ENCODE measurements at places on chromosomes 6 and 20.

DNA sequence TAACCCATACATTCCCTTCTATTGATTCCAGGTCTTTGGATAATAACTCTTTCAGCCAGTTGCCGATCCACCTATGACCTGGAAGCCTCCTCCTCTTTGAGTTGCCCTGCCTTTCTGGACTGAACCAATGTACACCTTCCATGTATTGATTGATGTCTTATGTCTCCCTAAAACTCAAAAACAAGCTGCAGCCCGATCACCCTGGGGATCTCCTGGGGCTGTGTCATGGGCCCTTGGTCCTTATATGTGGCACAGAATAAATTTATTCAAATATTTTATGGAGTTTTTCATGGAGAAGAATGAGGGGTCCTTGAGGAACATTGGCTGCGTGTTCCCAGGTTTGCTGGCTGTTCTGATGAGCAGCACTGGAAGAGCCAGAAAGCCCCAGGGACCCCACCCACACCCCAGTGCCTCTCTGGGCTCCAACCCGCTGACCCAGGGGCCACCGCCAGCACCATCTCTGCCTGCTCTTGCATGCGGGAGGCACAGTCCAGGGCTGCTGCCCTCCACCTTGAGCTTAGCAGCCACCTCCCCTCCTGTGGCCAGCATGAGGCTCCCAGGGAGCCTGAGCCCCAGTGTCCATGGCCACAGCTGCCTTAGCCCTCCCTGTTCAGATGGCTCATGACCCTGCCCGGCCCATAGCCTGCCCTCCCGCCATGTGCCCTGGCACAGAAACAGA, 36.5 kb upstream of the CST7 start:
- no peak for DNase-seq

GRCh38 chr6:22091424-22091948, 205.3 kb downstream of the PRL start:
- DNase-seq, result no peak

DNA sequence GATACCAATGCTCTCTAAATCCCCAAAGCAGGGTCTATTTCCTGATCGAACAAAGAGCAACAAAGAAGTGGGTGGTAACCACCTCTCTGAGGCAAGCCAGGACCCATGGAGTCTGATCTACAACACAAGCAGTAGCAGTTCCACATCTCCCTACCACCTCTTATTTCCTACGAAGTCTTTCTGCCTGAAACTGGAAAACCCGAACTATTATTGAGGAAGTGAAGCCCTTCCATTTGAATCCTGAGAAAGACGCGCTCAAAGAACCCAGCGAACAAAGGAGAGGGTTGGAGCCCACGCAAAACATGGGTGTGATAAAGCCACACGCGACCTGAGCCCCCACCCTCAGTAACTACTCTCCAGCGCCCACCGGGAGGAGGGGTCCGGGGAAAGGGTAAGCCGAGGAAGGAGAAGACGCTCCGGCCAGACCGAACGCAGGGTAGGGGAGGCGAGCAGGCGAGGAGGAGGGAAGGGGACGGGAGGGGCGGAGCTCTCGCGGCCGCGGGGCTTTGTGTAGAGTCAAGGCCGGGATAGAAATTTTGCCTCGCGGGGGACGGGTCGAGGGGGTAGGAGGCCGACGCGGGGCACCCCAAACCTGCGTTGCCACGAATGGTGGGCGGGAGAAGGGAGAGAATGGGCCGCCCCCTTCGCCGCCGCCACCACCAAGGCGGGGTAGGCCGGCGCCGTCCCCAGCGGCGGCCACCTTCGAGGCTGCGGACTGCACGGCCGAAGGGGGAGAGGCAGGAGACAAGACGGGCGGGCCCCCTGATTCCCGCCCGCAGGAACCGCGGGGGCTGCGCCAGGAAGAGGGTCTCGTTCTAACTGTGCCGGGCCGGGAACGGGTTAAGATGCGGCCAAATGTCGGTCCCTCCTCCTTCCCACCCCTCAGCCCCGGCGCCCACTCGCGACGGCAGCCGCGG, 802 bp downstream of the HDAC2 start:
- DNase-seq, result peak; percentile 27

DNA sequence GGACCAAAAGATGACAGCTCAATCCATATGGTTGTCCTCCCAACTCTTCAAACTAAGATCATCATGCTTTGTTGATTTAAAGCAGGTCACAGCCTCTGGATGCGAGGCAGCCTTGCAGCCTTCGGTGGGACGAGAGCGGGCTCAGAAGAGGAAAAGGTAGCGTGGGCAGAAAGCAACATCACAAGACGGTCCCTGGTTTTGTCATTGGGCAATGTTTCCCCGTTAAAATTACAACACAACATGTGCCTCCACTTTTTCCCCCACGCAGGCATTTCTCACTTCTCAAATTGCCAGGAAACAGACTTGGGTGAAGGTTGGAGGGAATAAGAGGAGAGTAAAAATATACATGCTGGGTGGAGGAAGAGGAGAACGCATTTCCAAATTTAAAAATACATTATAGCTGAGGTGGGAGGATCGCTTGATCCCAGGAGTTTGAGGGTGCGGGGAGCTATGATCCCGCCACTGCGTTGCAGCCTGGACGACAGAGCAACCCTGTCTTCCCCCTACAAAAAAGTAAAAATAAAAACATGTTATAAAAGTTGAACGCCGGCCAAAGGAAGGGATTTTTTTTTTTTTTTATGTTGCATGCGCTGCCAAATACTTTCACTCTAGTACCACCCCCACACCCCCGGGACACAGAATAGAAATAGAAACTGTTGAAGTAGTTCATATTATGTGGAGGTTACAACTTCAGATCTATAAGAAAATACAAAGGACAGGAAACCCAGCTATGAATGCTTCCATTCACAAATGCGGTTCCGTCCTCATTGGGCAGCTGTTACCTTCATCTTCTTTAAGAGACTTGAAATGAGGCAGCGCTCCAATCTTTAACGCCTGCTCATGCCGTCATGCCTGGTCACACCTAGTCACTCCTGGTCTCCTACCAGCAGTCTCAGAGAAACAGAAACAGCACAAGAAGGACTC, 13.9 kb upstream of the NAA20 start:
- no peak for DNase-seq

GRCh38 chr6:37004044-37004980, 1.1 kb upstream of the FGD2 start:
- no peak for DNase-seq

DNA sequence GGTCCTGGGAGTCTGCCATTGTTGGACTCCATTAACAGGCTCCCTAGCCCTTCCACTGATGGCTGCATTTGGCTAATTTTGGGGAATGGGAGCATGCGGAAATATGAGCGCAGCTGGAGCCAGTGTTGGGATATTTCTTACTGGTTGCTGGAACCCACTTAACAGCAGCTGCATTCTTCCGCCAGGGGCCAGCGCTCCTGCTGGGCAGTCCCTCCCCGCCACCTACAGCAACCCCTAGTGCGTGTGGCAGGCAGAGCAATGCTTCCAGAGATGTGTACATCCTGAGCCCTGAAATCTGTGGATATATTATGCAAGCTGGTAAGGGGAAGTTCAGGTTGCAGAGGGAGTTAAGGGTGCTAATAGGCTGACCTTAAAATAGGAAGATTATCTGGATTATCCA, 16.4 kb downstream of the CST8 start:
- no peak for DNase-seq

- DNase-seq, result no peak
These were observed 121.4 kb downstream of the BMP2 start for GRCh38 chr20:6888736-6889395.

- DNase-seq, result no peak
These were observed 104.3 kb downstream of the ADGRG6 start for GRCh38 chr6:142406131-142406530.

GRCh38 chr6:14077193-14077867, 40.2 kb upstream of the CD83 start:
- no peak for DNase-seq

GRCh38 chr6:169171951-169172350, 81.7 kb downstream of the THBS2 start:
- no peak for DNase-seq

GRCh38 chr6:163164175-163164900, 250.2 kb upstream of the QKI start:
- DNase-seq, result no peak

DNA sequence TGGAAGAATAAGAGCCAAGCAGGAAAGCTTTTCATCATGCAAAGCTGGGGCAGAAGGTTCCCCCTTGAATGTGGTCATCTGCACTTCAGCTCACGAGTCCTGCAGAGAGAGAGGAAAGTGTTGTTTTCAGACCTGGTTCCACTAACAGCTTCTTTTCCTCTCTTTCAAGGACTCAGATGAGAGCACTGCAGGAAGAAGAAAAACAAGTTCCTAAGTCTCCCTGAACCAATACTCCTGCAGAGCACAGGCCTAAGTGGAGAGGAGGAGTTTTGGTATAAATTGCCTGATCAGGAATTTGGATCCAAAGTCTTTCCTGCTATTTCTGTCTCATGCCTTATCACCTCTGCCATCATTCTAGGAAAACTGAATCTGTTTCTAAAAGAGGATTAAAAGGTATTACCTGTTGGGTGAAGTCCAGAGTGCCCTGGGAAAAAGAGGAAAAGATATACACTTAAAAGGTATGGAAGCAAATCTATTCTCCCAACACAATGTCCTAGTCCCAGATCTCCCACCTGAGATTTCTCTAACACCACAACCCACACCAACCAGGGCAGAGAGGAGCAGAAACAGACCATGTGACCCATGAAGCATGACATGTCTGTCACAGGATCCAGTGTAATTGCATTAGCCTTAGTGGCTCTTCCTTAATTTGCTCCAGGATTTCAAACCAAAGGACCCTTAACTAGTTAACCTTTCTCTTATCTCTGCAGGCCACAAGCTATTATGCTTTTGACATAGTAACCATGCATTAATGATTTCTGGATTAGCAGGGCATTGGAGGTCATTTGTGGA, 12.2 kb downstream of the HLA-DRB5 start:
- DNase-seq, result no peak

DNA sequence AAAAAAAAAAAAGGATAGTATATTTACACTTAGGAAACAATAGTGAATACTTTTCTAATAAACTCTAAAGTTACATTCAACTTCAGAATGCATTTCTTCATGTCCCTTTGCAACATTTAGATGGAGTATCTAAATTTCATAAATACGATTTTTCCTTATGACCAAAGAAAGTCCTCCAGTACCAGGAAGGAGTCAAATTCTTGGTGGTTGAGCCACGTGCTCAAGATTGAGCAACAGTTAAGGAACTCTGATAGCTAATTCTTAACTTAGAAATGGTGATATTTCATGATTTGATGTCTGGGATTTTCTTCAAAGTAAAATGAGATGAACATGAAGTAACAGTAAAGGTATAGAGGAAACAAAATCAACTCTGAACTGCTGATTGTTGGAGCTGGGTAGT, 92.7 kb downstream of the SASH1 start:
- no peak for DNase-seq

- no peak for DNase-seq
These were observed 27.5 kb downstream of the TFAP2C start for GRCh38 chr20:56656632-56657031.

DNA sequence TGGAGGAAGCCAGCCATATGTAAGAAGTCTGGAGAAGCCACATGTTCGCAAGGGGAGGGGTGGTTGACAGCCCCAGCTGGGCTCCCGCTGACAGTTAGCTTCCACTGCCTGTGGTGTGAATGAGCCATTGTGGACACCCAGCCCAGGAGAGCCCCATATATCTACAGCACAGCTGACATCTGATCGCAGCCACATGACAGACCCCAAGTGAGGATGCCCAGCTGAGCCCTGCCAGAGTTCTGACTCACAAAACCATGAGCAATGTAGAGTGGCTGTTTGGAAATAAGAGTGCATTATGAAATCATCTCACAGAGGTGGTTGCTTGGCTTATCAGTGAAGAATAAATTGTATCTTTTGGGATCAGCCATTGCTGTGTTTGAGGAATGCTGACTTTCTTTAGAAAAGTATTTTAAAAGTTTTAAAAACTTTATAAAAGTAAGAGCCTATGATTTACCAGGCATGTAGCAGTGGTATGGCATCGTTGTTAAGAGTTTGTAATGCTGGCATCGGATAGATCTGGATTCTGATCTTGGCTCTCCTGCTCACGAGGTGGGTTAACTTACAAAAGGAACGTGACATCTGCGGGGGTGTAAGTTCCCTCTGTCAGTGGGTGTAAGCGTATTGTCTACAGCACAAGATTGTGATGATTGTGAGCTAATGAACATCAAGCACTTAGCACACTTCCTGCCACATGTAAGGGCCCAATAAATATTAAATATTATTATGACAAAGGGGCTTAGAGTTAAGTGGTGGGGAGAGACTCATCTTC, 24.1 kb downstream of the CFAP61 start:
- no peak for DNase-seq

GRCh38 chr6:75590370-75590769, 11.3 kb upstream of the SENP6 start:
- DNase-seq, result no peak

GRCh38 chr6:68876792-68877493, 241.9 kb downstream of the ADGRB3 start:
- no peak for DNase-seq

DNA sequence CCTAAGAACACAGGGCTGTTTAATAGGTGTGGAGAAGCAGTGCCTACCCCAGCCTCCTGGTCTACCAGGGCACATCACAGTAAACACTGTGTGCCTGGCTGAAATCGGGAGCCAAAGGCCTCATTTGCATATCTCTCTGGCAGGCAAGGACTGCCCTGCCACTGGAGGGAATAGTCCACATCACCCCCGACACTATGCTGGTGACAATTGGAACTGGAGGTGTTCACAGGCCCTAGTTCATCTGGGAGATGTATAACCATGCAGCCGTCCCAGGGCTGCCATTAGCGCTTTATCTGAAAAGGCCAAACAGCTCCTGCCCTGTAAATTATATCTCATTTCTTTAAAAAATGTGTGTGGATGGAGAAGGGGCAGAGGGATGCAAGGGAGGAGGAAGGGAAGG, 150.3 kb downstream of the LINC00237 start:
- DNase-seq, result no peak

GRCh38 chr6:112203577-112204349, 50.6 kb downstream of the LAMA4 start:
- no peak for DNase-seq

DNA sequence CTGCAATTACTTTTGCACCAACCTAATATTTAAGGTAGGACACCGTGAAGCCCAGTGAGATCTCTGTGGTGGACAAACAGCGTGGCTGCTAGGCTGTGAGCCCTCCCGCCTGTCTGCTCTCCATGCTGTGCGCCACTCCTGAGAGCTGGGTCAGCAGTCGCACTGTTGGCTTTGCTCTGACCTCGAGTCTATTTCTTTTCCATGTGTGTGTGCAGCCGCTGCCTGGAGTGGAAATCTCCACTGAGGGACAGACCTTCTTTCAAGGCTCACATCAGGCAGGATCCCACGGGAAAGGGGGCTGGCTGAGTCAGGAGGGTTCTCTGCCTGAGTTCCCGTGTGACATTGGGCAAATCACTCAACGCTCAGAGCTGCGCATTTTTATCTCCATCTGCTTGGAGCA, 27.1 kb downstream of the RIPOR3 start:
- DNase-seq, result no peak

- no peak for DNase-seq
These were observed 13.7 kb downstream of the DDO start for GRCh38 chr6:110401585-110402176.

DNA sequence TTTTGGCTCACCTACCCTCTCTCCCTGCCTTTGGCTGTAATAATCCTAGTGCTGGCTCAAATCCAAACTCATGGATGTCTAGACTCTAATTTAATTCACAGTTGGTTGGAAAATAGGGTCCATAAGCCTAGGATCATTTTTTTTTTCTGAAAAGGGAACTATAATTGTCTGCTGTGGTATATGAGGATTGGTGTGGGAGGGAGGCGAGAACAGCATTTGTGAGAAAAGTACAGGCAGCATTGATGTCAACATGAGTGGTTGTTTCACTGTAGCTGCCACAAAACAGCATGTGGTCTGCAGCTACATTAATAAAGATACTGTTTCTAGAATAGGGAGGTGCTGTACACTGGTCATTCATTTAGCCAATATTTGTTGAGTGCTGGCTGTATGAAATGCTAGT, 18.6 kb upstream of the POLR1H start:
- no peak for DNase-seq
